ENCODE measurements at places on chromosomes 11 and 22. TPM values are rescaled to one million over a fixed set of nuclear protein-coding genes. Genes with fewer than 3 reads are reported as not detected.

Gene MEI1
- 60.0 TPM for total RNA-seq

Gene SSRP1
- 175 TPM for total RNA-seq

Gene FAM111B
- 106 TPM for total RNA-seq

Gene OR52I2
- not detected for total RNA-seq

Gene VSIG2
- 0.22 TPM for total RNA-seq
